T47D (cell line): ENCODE measurements at places on chromosomes 11 and 22.

- no peak for DNase-seq
Measured at GRCh38 chr11:111574373-111575225, 27.6 kb upstream of the SIK2 start.

- DNase-seq: no peak
Measured at GRCh38 chr22:27617214-27617881, 184.2 kb downstream of the MN1 start.

DNA sequence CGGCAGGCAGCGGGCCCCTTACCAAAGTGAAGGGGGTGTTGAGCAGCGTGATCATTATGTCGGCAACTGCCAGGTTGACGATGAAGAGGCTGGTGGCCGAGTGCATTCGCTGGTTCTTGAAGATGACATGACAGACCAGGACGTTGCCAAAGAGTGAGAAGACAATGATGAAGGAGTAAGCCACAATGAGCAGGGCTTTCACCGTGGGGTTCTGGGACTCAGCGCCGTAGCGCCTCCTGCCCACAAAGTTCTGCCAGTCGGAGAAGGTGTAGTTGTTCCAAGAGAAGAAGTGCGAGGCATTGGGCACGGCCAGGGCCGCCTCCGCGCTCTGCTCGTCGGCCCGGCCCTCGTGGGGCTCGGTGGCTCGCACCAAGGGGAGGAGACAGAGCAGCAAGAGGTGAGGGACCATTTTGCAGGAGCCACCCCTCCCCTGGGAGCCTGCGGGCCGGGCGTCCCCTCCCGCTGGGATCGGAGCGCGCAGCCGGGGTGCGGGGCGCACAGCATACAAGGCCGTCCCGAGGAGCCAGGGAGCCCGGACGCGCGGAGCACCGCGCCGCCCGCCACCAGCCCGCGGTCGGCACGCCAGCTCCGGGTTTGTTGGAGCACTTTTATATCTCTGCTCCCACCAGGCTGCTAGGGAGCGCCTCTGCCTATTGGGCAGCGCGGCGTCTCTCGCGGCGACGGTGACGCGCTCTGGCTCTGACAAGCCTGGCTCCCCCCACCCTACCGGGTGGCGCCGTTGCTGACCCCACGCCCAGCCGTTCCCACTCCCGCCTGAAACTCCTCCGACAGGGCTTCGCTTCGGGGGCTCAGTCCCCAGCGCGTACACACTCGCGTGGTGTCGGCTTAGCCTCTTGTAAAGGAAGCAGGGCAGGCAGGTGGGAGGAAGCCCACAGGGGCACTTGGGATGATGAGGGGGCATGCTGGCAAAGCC lies at the start of gene GPR83:
Gene GPR83 (minus strand): TSS at position 581 of the 934 bp plus-strand sequence. CDS start 172 bp downstream, at position 409.
- no peak for DNase-seq

DNA sequence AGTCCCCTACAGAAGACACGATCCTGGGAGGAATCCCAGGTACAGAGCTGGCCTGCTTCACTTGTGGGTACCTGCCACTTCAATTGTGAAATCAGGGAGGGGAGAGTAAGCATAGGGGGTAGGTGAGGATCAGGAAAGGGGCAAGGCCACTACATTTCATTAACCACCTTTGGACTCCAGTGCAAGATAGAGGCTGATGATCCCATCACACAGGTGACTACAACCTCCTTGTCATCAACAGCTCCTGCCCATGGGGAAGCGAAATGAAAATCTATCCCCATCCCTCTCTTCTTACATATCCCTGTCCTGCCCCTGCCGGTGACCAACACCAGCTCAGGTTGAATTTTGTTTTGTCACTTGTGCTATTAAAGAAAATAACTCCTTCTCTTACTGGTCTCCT lies 64.7 kb upstream of the VPREB1 start:
- no peak for DNase-seq

GRCh38 chr11:119712459-119713358 lies 16.3 kb downstream of the NECTIN1 start:
- no peak for DNase-seq

DNA sequence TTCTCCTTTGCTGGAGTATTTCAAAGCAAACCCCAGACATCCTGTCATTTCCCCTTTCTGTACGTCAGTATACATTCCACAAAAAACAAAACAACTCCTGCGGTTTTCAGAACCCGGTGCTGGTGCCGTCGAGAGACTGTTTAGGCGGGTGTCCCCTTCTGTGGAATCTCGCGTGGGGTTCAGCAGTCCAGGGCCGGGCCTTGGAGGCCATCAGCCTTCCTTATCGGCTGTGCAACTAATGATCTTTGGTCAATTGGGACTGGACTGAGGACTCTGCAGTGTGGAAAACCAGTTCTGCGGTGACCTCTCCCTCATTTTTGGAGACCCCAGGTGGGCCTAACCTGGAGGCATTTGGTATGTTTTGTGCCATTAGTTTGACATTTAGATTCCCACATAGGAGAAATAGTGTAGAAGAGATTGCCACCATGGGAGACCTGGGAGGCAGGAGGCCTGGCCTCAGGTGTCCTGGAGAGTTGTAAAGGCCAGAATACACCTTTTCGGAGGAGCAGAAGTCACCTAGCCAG lies 84.4 kb downstream of the TBC1D22A start:
- DNase-seq: no peak

- no peak for DNase-seq
Measured at GRCh38 chr11:126226334-126227084, 14.9 kb downstream of the FAM118B start.

- DNase-seq: peak; percentile 16
Measured at GRCh38 chr11:110710628-110711381, 1.4 kb downstream of the ARHGAP20 start.

DNA sequence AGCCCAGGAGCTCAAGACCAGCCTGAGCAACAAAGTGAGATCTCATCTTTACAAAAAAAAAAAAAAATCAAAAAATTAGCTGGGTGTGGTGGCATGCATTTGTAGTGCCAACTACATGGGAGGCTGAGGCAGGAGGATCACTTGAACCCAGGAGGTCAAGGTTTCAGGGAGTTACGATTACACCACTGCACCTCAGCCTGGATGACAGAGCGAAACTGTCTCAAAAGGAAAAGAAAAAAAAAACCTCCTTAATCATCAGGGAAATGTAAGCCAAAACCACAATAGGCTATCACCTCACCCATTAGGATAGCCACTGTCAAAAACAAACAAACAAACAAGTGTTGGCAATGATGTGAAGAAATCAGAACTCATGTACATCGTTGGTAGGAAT lies 13.4 kb downstream of the DGCR2 start:
- no peak for DNase-seq

GRCh38 chr22:50053861-50054260 lies 4.2 kb downstream of the TTLL8 start:
- DNase-seq: no peak

DNA sequence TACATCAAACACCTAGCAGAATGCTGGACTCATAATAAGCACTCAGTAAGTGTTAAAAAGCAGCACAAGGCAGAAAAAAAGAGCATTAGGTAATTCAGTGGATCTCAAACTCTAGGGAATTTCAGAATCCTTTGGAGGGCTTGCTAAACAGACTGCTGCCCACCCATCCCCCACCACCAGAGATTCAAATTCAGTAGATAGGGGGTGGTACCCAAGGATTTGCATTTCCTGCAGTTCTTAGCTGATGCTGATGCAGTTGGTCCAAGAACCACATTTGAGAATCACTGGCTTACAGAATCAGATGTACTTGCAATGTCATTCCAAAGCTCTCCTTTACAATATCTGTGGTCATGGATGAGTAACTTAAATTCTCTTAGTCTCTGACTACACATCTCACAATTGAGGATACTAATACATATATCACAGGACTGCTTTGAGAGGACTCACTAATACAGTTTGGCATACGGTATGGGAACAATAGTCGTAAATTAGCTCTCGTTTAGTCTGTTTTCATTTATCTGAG lies 664.5 kb downstream of the KCNA4 start:
- DNase-seq: no peak

GRCh38 chr22:30649430-30650007 lies 13.9 kb downstream of the SLC35E4 start:
- no peak for DNase-seq
